Thoracic aorta (tissue), 2 donors: ENCODE measurements at places on chromosomes 2 and 18. TPM values are rescaled to one million over a fixed set of nuclear protein-coding genes. Genes with fewer than 3 reads are reported as not detected.

Gene MAPRE3
- 29.9 TPM for total RNA-seq

- no peak for DNase-seq
Observed at GRCh38 chr2:64453770-64454385, at the start of gene LGALSL. TSS of gene LGALSL (plus strand) at chr2:64454162. CDS start at chr2:64454546, 384 bp downstream.

Gene KLHL14
- not detected for total RNA-seq

- no peak for DNase-seq
Observed at GRCh38 chr18:76376668-76377358, 118.2 kb downstream of the ZNF516 start.

- no peak for DNase-seq
Observed at GRCh38 chr2:167191588-167191987, 303.3 kb downstream of the XIRP2 start.

DNA sequence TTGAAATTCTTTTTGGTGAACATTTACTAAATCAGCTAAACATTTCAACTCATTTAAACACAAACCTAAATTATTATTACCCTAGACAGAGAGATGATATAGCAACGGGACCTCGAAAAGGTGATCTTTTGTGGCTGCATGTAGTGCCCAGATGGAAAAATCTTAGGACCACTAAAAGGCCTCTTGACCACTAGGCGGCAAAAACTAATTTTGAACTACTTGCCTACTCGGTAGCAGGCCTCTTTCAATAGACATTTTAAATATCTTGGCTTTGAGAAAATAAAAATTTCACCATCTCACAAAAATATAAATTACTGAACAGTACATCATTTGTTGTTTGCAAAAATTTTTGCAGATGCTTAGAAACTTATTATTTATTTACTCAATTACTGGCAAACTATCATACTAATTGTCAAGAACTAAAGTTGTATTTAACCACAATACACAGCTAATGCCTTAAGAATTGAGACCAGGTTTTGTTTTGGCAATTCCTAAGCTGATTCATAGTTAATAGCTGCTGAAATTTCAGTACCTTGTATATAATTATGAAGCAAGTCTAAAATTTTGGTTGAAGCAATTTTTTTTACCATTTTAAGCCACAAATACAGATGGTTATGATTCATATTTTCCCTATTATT is 9.4 kb downstream of the COL3A1 start:
- no peak for DNase-seq

Gene IGFBP5
- total RNA-seq = 482 TPM

DNA sequence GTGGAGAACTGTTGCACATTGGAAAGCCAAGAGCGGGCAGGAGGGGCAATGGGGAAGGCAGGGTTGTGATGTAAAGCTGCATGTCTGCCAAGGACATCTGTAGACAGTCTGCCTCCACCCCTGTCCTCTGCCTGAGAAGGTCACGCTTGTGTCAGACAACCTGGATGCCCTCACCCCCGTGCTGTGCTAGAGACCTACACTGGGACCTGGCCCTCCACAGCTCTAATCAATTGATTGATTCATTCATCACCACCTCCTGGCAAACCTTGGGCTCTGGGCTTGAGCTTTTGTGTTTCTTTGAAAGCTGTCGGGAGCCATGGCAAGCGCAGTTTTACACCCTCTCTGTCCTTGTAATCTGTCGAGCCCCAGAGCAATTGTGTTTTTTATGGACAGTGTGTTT is 41.1 kb downstream of the MARCO start:
- no peak for DNase-seq

DNA sequence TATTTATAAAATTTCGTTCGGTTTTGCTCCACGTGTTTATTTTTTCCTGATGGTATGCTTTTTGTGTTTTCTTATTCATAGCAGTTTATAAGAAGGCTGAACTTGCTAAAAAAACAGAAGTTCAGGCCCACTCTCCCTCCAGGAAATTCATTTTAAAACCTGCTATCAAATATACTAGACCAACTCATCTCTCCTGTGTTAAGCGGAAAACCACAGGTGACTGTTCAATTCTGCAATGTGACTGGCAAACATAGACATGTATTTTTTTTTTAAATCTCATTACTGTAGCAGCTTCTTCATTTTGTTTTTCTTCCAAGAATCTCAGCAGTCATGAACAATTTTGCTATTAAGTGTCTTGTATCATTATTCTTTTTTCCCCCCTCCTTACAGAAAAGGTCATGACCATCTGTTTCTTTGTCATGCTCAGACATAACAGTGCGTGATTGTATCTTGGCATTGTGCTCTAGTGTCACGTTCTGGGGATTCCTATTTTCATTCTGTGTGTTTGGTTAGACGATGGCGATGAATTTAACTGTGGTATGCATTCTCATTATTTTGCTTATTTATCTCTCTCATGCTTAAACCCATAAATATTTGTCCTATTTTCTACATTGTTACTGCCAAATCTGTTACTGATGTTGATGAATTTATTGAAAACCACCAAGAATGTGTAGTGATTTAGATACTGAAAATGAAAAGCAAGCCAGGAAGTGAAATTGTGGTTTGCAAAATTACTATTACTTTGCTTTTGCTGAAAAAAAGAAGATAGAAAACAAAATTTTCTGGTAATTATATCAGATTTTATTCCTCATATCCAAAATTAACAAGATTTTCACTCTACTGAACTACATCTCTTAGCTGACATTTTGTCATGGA is 74.6 kb upstream of the UNC80 start:
- DNase-seq = no peak

Gene HOXD13
- not detected for total RNA-seq

Gene DCC
- not detected for total RNA-seq

DNA sequence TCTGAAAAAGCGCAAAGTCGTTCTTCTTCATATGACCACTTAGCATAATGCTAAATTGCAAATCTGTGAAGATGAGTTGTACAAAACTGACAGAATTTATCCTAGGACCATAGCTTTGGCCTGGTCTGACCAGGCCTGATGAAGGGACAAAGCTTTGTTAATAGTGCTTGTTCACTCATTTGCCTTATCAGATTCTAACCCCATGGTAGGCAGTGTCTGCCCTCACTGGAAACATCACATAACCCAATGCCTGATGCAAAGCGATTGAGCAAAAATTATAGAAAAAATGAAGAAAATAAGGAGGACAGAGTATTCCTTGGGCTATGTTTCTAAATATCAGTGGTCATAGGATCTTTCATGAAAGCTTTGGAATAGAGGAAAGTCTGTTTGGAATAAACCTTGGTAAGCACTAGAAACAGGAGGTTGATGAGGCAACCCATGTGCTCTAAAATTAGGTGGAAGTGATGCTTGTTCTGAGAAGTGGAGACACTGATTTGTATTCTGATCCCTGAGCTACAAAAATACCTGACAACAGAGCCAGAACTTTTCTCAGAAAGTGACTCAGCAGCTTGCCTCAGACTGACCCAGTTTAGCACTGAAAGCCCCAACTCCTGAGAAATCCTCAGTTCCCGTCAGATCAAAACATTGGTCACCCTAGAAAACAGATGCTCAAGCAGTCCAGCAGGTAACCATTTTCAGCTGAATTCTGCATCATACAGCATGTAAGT is 131.4 kb upstream of the MAPRE2 start:
- peak; percentile 10 for DNase-seq

DNA sequence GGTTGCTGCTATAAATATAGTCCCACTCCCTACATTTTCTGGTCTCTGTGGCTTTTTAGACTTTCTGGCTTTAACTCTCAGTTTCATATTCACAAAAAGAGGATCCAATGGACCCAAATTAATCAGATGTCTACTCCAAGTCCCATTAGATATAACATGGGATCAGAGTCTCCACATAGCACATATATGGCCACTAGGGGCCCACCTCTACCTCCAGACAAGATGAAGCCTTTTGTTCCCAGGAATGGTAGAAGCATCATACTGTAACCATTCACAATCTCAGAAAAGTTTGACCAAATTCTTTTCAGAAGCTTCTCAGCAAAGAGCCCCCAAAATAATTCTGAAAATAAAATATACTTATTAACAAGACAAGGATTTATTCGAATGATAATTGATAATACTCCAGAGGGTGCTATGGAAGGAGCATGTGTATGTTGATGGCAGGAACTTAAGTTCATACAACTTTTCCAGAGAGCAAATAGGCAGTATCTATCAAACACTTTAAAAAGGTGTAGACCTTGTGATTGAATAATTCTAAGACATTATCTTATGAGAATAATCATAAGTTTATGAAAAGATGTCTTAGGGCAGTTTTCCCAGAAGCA is 382.3 kb upstream of the CRIM1 start:
- no peak for DNase-seq

- no peak for DNase-seq
Observed at GRCh38 chr18:37544713-37545112, 20.9 kb downstream of the CELF4 start.

GRCh38 chr2:209463226-209463625 is 39.4 kb downstream of the MAP2 start:
- DNase-seq = no peak

GRCh38 chr2:36672199-36672598 is 24.3 kb upstream of the VIT start:
- DNase-seq = no peak

Gene STK39
- 18.5 TPM for total RNA-seq

DNA sequence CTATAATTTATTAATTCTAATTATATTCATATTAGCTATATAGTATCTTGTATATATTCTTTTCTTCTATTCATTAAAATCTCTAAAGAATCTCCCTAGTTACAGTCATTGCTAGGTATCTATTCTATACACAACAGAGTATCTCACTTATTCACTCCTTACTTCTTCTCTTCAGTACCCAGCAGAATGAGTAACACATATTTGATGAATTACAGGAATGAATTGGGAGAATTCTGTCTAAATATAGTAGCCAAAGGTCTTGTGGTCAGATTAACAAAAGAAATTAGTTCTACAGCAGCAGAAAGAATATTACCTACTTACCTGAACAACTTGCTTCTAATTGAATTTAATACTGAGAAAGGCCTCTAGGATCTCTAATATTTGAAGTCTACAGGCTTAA is 758.0 kb upstream of the ZEB2 start:
- no peak for DNase-seq

Gene LRRC30
- total RNA-seq = not detected

GRCh38 chr2:14633461-14634181 is 1.1 kb downstream of the LRATD1 start:
- no peak for DNase-seq

DNA sequence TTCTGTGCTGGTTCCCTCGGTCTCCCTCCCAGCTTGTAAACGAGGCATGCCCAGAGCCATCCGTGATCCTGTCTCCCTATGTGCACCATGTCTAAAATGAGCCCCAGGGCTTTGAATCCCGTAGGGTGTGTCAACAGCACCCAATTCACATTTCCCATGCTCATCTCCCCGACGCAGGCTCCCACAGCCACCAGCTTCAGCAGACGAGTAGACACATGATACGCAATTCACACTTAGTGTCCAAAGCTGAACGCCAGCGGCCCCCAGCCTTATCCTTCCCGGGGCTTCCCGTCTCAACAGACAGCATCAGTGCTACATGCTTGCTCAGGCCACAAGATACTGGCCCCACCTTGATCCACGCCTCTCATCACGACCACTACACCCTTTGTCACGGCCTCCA is 88.1 kb downstream of the EIPR1 start:
- no peak for DNase-seq

- DNase-seq = no peak
Observed at GRCh38 chr2:166394245-166394644, 18.5 kb upstream of the SCN9A start.

Gene COL4A3
- 29.6 TPM for total RNA-seq

- no peak for DNase-seq
Observed at GRCh38 chr2:16392647-16393499, 272.8 kb downstream of the CYRIA start.

GRCh38 chr18:79576686-79577351 is 102.8 kb upstream of the CTDP1 start:
- DNase-seq = no peak

Gene CUL3
- 47.4 TPM for total RNA-seq

- no peak for DNase-seq
Observed at GRCh38 chr2:98857001-98857400, 79.0 kb downstream of the CRACDL start.

Gene RPRM
- total RNA-seq = not detected

DNA sequence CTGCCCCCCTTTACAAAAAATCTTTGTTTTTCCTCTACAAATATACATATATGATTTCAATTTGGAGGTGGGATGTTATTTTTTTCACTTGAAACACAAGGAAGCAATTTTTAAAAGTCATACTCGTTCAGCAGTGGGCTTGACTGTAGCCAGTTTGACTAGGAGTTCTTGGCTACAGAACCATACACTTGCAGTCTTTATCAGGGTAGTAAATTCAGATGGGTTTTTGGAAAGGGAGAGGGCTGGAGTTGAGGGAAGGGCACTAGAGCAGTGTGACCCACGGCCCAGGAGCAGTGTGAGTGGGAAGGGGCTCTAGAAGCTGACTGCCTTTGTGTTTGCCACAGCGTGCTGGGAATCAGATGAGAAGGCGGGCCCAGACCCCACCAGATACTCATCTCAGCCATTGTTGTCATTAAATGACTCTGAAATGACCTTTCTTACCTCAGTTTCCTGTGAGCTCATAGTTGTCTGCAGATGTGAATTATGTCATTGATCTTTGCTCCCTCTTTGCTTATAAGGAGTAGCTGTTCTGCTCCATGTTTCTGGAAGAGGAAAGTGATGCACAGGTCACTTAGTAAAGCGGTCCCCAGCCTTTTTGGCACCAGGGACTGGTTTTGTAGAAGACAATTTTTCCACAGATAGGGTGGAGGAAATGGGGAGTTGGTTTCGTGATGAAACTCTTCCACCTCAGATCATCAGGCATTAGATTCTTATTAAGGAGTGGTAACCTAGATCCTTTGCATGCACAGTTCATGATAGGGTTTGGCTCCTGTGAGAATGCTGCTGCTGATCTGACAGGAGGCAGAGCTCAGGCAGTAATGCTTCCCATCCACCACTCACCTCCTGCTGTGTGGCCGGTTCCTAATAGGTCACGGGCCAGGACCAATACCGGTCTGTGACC is 116.8 kb downstream of the SPTBN1 start:
- no peak for DNase-seq

DNA sequence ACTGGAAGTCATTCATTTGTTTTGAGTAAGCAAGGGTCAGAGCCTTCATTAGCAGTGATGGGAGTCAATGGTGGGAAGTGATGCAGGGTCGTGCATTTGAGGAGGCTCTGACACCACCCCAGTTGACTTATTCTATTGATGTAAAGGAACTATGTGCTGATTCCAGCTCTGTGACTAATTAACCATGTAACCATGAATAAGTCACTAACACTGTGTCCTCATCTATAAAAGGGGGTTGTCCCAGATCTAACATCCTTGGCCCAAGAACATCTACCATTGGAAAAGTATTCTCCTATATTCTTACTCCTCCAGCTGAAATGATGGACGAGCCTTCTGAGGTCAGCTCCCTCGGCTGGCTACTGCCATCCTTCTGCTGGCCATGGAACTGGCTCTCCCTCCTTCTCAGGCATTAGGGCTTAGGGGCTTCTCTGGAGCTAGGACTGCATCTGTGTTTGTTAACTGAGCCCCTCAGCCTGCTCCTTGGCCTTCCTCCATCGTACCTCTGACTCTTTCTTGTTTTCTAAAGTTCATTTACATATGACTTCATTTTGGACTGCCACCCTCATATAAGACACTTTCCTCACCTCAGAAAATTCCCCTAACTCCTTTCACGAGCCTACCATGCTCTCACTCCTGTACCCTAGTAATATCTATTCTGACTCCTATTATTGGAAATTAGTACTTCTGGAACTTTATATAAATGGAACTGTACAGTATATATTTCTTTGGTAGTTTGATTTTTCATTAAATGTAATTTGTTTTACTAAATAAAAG is 115.5 kb downstream of the KCTD1 start:
- no peak for DNase-seq
